CD4-positive, alpha-beta T cell (primary cell): ENCODE measurements at places on chromosomes 5 and 9.

DNA sequence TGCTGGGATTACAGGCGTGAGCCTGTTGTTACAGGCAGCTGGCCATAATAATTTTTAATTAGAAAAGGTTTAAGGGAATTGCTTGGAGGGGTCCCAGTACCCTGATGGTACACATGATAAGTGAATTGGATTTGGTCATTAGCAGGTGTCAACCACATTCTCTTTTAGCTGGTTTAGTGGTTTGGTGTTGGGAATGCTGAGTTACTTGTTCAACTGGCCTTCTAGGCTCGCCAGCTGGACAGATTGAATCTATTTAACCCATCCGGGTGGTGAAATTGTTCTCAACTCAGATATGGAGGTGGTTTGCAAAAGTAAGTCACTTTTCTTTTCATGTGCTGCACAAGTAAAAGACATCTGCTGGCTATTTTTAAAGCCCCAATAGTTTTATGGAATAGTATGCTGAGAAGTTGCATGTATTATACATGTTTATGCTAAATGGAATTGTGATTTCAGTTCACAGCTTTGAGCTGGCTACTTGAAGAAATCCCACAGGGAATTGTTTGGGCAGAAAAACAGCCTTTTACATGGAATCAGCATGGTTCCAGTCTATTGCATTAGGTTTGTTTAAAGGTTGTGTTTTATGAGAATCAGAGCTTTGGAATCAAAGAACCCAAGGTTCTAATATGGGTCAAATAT, 149.8 kb upstream of the SLC28A3 start:
- no peaks in the 10 kb centered on the region for H3K36me3 ChIP-seq
- no peak for DNase-seq
- no peak overlapping the region for H3K27ac ChIP-seq
- H3K4me1 ChIP-seq, result no peaks in the 10 kb centered on the region

DNA sequence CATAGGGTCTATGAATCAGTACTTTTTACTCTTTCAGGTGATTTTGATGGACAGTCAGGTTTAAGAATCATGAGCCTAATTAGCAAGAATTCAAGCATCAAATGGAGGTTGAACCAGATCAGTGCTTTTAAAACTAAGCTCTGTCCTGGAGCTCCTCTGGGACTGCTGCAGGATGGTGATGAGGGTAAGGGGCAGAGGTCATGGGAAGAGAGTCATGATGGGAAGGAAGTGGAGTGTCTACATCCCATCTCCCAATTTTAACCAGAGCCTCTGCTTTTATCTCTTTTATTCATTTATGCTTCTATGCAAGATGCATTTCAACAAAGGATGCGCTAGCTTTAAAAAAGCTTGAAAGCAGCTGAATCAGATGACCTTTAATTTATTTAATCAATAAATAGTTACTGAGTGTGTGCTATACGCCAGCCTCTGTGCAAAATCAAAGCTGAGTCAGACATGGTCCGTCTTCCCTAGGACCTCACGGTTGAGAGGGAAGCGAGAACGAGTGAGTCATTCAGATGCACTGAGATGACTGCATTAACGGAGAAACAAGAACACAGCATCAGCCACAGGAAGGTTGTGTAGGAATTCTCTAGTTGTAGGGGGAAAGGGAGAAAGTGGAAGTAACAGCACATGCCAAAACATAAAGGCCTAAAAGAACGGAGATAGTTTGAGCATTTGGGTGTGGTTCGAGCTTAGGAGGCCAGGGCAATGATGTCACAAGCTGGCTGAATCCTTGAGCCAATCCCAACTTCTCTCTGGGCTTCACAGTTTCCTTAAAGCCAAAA, 441.6 kb upstream of the BRINP1 start:
- no peak for DNase-seq
- H3K27me3 ChIP-seq, result no peaks in the 10 kb centered on the region
- no peak overlapping the region for H3K27ac ChIP-seq
- no peaks in the 10 kb centered on the region for H3K4me1 ChIP-seq
- H3K36me3 ChIP-seq, result no peaks in the 10 kb centered on the region
- H3K4me3 ChIP-seq, result no peak overlapping the region

DNA sequence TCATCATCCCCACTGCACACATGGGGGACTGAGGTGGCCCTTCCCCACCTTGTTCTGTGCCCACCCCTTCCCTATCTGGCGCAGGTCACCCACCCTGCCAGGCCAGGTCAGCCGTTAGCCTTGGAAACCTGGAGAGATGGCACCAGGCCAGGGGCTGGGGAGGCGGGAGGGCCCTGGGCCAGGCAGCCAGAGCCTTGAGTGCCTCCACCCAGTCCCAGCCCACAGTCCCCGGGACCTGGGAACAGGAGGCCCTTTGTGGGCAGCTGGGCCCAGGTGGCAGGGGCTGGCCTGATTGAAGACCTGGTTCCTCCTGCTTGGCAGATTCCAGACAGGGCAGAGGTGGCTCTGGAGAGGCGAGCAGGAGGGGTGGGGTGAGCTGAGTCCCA, 70.6 kb downstream of the LRSAM1 start:
- no peaks in the 10 kb centered on the region for H3K27me3 ChIP-seq
- H3K4me1 ChIP-seq, result peaks cover 8% of the 10 kb centered on the region
- H3K4me3 ChIP-seq, result no peak overlapping the region
- peaks cover 26% of the 10 kb centered on the region for H3K36me3 ChIP-seq

DNA sequence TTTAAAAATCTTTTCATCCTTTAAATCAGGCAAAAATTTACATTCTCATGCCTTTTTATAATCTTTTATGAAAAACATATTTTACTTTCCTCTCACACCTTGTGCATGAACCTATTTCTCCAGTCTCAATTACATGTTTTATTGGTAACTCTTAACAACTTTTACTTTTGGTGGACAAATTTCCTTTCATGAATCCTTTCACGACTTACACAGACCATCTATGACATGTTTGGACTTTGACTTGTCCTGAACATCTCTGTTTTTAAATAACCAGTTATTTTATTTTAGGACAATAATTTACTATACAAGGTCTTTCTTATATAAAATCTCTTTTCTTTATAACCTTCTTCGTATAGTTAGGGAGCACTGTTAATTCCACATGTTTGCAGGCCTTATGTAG, 26.5 kb upstream of the MTMR12 start:
- no peak overlapping the region for H3K27ac ChIP-seq
- H3K4me3 ChIP-seq, result no peak overlapping the region
- DNase-seq, result no peak
- peaks cover 4% of the 10 kb centered on the region for H3K27me3 ChIP-seq
- H3K36me3 ChIP-seq, result no peaks in the 10 kb centered on the region
- no peaks in the 10 kb centered on the region for H3K4me1 ChIP-seq
